ENCODE measurements at places on chromosomes 16 and 17. TPM values are rescaled to one million over a fixed set of nuclear protein-coding genes. Genes with fewer than 3 reads are reported as not detected.

Gene CAVIN1
- polyA plus RNA-seq: 79.8 TPM

Gene SULT1A3
- polyA plus RNA-seq: 125 TPM

Gene SMPD3
- 1.1 TPM for polyA plus RNA-seq

Gene APOH
- polyA plus RNA-seq: 1.6 TPM

Gene KREMEN2
- polyA plus RNA-seq: not detected

Gene CRHR1
- not detected for polyA plus RNA-seq

Gene GP1BA
- polyA plus RNA-seq: not detected

Gene GPR139
- not detected for polyA plus RNA-seq

Gene UMOD
- polyA plus RNA-seq: not detected

Gene RAB11FIP4
- polyA plus RNA-seq: 0.54 TPM

Gene PLLP
- polyA plus RNA-seq: 2.7 TPM

Gene SMIM36
- not detected for polyA plus RNA-seq

Gene HS3ST6
- 0.07 TPM for polyA plus RNA-seq

Gene C16orf86
- polyA plus RNA-seq: 0.57 TPM

Gene MEIOB
- polyA plus RNA-seq: not detected

Gene WNK4
- polyA plus RNA-seq: 0.07 TPM

Gene LGALS9B
- not detected for polyA plus RNA-seq

Gene TPSD1
- polyA plus RNA-seq: not detected

Gene CES1
- 103 TPM for polyA plus RNA-seq

Gene TOM1L1
- 34.8 TPM for polyA plus RNA-seq

Gene PRSS22
- polyA plus RNA-seq: 0.07 TPM

Gene TERB1
- polyA plus RNA-seq: not detected

Gene CES5A
- 0.07 TPM for polyA plus RNA-seq

Gene PPP1R1B
- 37.5 TPM for polyA plus RNA-seq

Gene NUDT21
- polyA plus RNA-seq: 32.4 TPM

Gene GOSR2
- 17.9 TPM for polyA plus RNA-seq

Gene GNAO1
- polyA plus RNA-seq: 3.9 TPM

Gene CTF1
- polyA plus RNA-seq: 4.7 TPM

Gene BRICD5
- 8.9 TPM for polyA plus RNA-seq

Gene DDX28
- polyA plus RNA-seq: 6.8 TPM

Gene STAT5A
- polyA plus RNA-seq: 22.6 TPM

Gene MPV17L
- 2.6 TPM for polyA plus RNA-seq

Gene ADAD2
- not detected for polyA plus RNA-seq

Gene KRT33B
- polyA plus RNA-seq: not detected

Gene RHBDF1
- 55.7 TPM for polyA plus RNA-seq

Gene GP2
- polyA plus RNA-seq: 0.48 TPM

Gene IRX6
- polyA plus RNA-seq: 0.61 TPM

Gene GNGT2
- polyA plus RNA-seq: 3.2 TPM

Measured in adrenal gland (tissue), 19 donors.